ENCODE measurements at places on chromosomes 7 and 10. TPM values are rescaled to one million over a fixed set of nuclear protein-coding genes. Genes with fewer than 3 reads are reported as not detected.

The STEAP1 gene
- total RNA-seq: 6.5 TPM

The BPGM gene
- 18.5 TPM for total RNA-seq

The CAMK2B gene
- 0.15 TPM for total RNA-seq

The ENTPD1 gene
- total RNA-seq: not detected

DNA sequence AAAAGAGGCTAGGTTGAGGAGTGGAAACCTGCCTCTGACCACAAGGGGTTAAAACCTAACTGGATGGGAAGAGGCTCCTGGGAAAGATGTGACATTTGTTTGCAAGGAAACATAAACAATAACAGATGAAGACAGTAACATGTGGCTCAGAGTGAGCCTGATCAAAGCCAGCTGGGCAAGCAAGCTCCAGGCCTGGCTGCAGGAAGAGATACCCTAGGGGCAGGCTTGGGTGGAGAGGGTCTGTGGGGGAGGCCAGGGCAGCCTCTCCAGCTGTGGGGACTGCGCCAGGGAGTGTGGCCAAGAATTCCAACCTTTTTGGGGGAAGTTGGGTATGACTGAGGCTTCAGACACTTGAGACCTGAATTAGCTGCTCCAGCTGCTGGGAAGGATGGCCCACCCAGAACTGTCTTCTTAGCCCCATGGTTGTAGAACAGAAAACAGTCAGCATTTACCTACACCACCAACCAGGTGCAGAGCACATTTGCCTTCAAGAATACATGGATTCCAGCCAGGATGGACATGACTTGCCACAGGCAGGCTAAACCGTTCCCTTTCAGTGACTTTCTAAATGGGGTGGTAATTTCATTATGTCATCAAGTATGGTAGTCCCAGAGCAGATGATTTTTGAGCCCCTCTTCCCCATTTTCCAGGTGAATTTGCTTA lies 10.4 kb upstream of the FAM170B start:
- no peak for DNase-seq
- H3K4me3 ChIP-seq: no peak overlapping the region
- H3K4me1 ChIP-seq: no peaks in the 10 kb centered on the region

GRCh38 chr10:50310560-50311174 lies 59.4 kb upstream of the ASAH2 start:
- H3K36me3 ChIP-seq: peaks cover 59% of the 10 kb centered on the region
- H3K4me1 ChIP-seq: no peaks in the 10 kb centered on the region

- H3K27me3 ChIP-seq: no peaks in the 10 kb centered on the region
- 0 out of 2 replicates have a peak overlapping the region, but pooled peaks have one; percentile 0 for H3K27ac ChIP-seq
- H3K4me3 ChIP-seq: peak overlapping the region; percentile 81
- H3K4me1 ChIP-seq: peaks cover 30% of the 10 kb centered on the region
Measured at GRCh38 chr7:42930889-42931288, 1.1 kb downstream of the PSMA2 start.

DNA sequence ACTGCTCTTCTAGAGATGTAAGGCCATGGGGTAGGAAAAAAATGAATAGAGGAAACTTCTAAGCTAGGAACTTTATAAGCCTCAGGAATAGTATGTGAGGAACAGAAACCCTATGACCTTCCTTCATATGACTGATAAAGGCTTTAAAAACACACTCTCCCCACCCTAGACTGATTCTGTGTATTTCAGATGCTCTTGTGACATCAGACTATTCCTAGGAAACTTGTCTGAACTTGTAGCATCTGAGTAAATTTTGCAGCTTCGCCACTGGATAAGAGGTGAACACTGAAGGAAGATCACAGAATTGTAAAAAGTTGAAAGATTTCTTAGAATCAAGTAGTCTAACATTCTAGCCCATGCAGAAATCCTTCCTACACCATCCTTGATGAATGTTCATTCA lies 31.0 kb upstream of the CBLL1 start:
- H3K4me1 ChIP-seq: 0 out of 2 replicates have a peak, but pooled peaks cover under 1% of the 10 kb centered on the region
- no peak overlapping the region for H3K4me3 ChIP-seq
- no peak for DNase-seq
- H3K27ac ChIP-seq: no peak overlapping the region
- no peaks in the 10 kb centered on the region for H3K36me3 ChIP-seq

DNA sequence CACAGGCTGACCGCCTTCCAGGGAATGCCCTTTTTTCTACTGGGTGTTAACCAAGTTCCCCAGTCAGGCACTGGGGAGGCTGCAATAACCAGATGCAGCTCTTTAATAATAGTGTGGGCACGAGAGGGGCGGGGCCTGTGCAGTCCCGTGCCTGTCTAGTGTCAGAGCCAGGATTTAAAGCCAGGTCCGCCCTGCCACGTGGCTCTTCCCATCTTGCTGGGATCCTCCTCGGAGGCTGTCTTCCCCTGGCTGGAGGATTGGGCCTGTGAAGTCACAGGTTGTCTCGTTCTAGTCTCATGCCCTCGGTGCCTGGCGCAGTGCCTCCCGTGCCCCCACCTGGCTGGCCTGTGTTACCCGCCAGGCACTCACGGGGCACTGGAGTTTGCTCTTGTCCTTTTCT lies 25.2 kb downstream of the TMEM120A start:
- peaks cover 9% of the 10 kb centered on the region for H3K36me3 ChIP-seq
- no peak overlapping the region for H3K27ac ChIP-seq
- DNase-seq: no peak
- no peaks in the 10 kb centered on the region for H3K27me3 ChIP-seq

DNA sequence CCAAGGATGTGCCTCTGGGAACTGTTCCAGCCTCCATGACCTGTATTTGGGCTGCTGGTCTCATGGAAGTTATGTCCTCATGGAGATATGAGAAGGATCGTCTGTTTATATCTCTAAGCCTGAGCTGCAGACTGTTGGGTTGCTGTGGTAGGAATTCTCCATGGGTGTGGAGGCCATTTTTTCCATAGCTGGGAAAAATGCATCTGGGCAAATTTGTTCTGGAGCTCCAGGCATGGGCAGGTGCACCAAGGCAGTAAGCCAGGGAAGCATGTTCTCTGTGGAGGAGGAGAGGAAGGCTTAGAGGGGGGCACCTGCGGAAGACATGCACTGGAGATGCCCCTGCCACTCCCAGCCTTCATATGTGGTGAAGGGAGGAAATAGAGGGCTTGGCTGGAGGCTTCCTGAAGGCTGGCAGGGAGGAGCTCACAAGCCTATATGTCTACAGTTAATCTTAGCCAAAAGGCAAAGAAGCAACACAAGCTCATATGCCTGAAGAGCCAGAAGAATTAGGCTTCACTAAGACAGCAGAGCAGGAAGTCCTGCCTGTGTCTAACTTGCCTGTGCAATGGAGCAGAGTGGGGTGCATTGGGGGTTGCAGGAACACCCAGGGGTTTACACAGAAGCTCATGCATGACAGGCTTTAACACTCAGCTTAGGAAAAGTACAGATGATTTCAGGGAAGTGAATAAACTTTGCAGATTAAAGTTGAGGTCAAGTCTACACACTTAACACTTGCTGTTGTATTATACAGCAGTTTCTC lies 35.1 kb upstream of the CXCL12 start:
- peak; percentile 28 for DNase-seq
- H3K4me1 ChIP-seq: no peaks in the 10 kb centered on the region
- H3K36me3 ChIP-seq: no peaks in the 10 kb centered on the region
- H3K4me3 ChIP-seq: no peak overlapping the region

GRCh38 chr7:132499065-132499464 lies 77.2 kb downstream of the PLXNA4 start:
- no peak overlapping the region for H3K27ac ChIP-seq
- no peak overlapping the region for H3K4me3 ChIP-seq
- peaks cover 80% of the 10 kb centered on the region for H3K27me3 ChIP-seq
- H3K4me1 ChIP-seq: no peaks in the 10 kb centered on the region

DNA sequence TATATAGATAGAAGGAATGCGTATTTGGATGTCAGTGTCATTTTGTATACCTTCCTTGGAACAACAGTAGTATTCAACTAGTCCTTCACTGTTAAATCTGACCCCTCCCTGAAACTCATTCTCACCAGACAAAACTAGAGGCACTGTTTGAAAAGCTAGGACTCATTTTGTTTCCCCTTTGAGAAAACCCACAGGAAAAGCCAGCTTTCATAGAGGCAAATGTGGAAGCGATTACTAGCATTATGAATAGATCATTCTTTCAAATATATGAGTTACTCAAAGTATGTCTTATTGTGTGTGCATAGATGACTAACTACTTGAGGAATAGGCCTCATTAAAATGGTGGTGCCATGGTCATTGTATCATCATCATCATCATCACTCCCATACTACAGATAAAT lies 1.9 kb upstream of the ASB15 start:
- no peaks in the 10 kb centered on the region for H3K36me3 ChIP-seq
- H3K27ac ChIP-seq: no peak overlapping the region
- H3K27me3 ChIP-seq: no peaks in the 10 kb centered on the region
- no peaks in the 10 kb centered on the region for H3K4me1 ChIP-seq
- H3K4me3 ChIP-seq: no peak overlapping the region

- H3K36me3 ChIP-seq: no peaks in the 10 kb centered on the region
- H3K27ac ChIP-seq: no peak overlapping the region
- H3K4me3 ChIP-seq: no peak overlapping the region
Measured at GRCh38 chr7:3285652-3286051, 15.4 kb upstream of the SDK1 start.

- DNase-seq: no peak
- H3K27ac ChIP-seq: peak overlapping the region; percentile 49
Measured at GRCh38 chr10:62109587-62110293, 158.9 kb downstream of the RTKN2 start.

DNA sequence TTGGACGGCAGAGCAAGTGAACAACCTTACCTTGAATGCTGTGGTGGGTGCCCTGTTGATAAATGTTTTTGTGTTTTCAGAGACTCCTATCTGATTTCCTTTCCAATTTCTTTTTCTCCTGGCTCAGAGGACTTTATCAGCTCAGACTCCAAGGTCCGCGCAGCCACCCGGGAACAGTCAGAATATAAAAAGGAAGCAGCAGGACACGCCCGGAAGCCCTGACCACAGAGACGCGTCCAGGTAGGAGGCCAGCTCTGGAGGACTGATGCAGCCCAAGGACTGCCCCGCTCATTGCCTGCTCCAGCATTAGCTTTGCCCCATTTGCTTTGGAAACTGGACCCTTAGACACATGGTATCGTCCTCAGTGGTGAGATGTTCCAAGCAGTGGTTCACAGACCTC lies 61.3 kb downstream of the TACC2 start:
- H3K27me3 ChIP-seq: no peaks in the 10 kb centered on the region
- DNase-seq: no peak
- no peak overlapping the region for H3K4me3 ChIP-seq
- no peak overlapping the region for H3K27ac ChIP-seq

DNA sequence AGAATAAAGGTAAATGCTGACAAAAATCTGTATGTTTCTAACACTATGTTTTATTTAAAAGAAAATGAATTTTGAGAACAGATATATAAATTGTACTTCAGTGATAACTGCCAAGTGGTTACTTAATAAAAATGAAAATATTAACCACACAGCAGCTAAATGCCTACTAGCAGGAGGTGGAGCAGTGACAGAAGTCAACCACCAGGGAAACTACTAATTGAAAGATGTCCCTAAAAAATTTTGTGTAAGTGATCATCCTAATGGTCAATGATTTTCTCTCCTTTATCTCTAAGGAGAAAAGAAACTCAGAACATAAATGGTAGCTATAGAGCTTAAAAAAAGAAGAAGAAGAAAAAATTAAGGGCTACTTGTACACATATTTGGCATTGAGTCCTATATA lies 22.9 kb downstream of the WNT16 start:
- peaks cover 30% of the 10 kb centered on the region for H3K36me3 ChIP-seq
- H3K27me3 ChIP-seq: no peaks in the 10 kb centered on the region
- no peaks in the 10 kb centered on the region for H3K4me1 ChIP-seq
- no peak overlapping the region for H3K27ac ChIP-seq
- no peak for DNase-seq

GRCh38 chr7:65216469-65216868 lies 157.2 kb upstream of the ZNF92 start:
- no peaks in the 10 kb centered on the region for H3K4me1 ChIP-seq
- no peak overlapping the region for H3K27ac ChIP-seq
- H3K27me3 ChIP-seq: no peaks in the 10 kb centered on the region
